Esophagus muscularis mucosa (tissue), 4 donors: ENCODE measurements at places on chromosomes 12 and 14. TPM values are rescaled to one million over a fixed set of nuclear protein-coding genes. Genes with fewer than 3 reads are reported as not detected.

Gene FLRT2
- total RNA-seq = 10.9 TPM

Gene CSRP2
- 84.1 TPM for total RNA-seq

Gene SLC5A8
- not detected for total RNA-seq

DNA sequence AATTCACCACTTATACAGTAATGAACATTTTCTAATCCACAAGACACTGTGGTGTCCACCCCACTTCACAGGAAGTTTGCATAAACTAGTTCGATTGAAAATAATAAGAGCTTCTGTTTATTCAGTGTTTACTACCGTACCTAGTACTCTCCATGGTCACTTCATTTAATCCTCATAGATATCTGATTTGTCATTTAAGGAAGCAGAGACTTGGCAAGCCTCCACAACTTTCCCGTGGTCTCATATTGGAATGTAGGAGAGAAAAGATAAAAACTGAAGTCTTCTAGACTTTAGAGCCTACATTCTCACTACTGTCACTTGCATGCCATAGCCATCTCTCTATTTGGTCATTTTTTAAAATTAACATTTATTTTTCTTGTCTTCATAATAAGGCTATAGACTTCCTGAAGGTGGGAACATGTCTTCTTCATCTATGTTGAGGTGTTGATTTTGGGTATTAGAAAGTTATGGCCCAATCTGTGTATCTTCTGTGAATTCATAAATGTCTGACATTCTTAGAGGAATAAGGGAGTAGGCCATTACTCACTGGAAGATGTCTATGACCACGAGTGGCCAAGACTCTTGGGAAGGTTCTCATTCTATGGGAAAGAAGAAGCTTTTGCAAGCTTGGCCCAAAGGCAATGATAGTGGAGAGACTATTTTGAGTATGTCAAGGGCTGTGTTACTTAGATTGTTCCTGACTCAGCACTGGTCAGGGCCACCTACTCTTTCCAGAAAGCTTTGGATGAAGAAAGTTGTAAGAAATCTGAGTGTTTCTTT lies 423.7 kb downstream of the LRIG3 start:
- no peaks in the 10 kb centered on the region for H3K36me3 ChIP-seq
- no peak overlapping the region for H3K27ac ChIP-seq
- DNase-seq = no peak
- H3K4me3 ChIP-seq = no peak overlapping the region

DNA sequence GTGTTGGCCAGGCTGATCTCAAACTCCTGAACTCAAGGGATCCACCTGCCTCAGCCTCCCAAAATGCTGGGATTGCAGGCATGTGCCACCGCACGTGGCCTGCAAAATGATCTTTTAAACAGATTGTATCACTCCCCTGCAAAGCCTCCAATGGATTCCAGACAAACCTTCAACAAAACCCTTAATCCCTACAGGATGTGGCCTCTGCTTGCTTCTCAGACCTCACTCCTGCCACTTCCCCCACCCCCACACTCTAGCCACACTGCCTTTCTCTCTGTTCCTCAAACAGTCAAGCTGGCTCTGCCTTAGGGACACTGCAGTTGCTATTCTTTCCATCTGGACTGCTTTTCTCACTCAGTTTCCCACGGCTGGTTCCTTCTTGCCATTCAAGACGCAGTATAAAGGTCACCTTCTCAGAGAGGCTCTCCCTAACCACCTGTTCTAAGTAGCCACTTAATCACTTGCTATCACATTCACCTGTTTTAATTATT lies 47.3 kb upstream of the TMED10 start:
- H3K27me3 ChIP-seq = no peaks in the 10 kb centered on the region
- no peaks in the 10 kb centered on the region for H3K4me1 ChIP-seq
- H3K27ac ChIP-seq = no peak overlapping the region
- DNase-seq = no peak
- no peaks in the 10 kb centered on the region for H3K36me3 ChIP-seq

DNA sequence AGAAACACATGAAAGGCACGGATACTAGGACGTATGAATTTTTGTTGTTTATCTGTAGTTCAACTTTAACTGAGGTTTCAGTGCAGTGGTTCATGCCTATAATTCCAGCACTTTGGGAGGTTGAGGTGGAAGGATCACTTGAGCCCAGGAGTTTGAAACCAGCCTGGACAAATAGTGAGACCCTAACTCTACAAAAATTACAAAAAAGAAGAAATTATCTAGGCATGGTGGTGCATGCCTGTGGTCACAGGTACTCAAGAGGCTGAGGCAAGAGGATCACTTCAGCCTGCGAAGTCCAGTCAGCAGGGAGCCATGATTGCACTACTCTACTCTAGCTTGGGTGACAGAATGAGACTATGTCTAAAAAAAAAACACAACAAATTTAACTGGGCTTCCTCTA lies 8.0 kb downstream of the KRT6B start:
- peaks cover 4% of the 10 kb centered on the region for H3K4me1 ChIP-seq
- no peak overlapping the region for H3K27ac ChIP-seq
- DNase-seq = peak; percentile 64
- H3K4me3 ChIP-seq = no peak overlapping the region

DNA sequence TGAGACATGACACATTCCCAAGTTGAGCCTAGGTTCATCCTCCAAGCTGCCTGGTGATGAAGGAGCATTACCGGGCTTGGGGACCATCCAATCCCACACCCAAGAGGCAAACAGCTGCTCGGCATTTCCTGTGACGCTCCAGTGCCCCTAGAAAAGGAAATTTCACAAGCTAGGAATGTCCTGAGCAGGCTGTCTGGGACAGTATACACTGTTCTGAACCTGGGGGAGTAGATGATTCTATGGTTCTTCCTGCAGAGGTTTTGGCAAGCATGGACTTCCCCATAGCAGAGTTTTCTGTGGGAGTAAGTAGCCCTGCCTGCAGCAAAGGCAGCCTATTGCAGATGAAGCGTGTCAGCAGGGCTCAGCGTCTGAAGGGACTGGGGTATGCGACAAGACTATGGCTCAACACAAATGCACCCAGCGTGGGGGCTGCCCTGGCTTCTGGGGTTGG lies 47.4 kb upstream of the SRSF5 start:
- no peaks in the 10 kb centered on the region for H3K36me3 ChIP-seq
- peak overlapping the region; percentile 36 for H3K27ac ChIP-seq
- H3K4me1 ChIP-seq = peaks cover 39% of the 10 kb centered on the region
- DNase-seq = no peak
- no peak overlapping the region for H3K4me3 ChIP-seq

DNA sequence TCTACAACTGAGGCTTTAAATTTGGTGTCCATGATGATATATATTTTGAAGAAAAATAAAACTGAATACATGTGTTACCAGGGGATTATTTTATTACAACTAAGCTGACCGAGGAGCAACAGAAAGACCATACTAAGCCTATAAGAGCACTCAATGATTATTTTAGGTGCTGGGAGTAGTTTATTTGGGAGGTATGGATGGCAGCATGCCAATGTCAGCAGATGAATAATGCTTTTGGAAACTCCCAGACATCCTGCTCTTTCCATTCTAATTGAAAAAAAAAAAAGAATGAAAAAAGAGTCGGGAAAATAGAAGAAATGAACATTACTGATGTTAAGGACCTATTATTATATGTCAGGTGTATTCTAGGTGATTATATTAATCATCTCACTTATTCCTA lies 441.2 kb downstream of the BTG1 start:
- H3K4me1 ChIP-seq = no peaks in the 10 kb centered on the region
- DNase-seq = no peak
- no peak overlapping the region for H3K4me3 ChIP-seq
- no peaks in the 10 kb centered on the region for H3K27me3 ChIP-seq
- H3K36me3 ChIP-seq = no peaks in the 10 kb centered on the region
- no peak overlapping the region for H3K27ac ChIP-seq

GRCh38 chr12:28424965-28425364 lies 234.7 kb downstream of the CCDC91 start:
- H3K27me3 ChIP-seq = no peaks in the 10 kb centered on the region
- no peak overlapping the region for H3K4me3 ChIP-seq
- H3K4me1 ChIP-seq = peaks cover 8% of the 10 kb centered on the region
- H3K27ac ChIP-seq = no peak overlapping the region
- DNase-seq = no peak

DNA sequence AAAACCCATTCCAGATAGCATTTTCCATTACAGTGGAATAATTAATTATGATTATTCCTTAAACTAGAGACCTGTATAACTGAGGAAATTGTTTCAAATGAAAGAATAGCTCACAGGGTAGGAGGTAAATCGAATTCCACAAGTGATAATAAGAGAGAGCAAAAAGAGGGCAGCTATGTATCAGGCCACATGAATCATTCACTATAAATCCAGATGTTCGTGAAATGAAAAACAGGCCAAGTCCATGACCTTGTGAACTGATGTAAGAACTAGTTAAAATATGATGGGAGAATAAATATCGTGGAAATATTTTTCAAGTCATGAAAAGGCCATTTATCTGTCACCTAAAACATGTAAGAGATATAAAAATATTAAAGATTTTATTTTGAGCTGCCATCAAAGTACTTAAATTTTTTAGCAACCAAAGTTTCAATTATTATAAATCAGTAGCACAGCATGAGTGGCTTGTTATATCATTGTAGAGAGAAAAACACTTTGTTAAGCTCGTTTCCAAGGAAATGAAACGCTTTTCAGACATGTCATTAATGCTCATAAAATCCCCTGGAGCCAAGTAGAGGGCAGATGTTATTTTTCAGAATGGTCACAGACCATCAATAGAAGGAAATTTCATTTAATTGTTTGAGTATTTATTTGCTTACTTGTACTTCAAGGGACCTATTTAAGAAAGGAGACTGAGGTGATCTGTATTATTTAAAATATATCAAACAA lies 120.6 kb upstream of the CDKN3 start:
- H3K27me3 ChIP-seq = no peaks in the 10 kb centered on the region
- H3K36me3 ChIP-seq = no peaks in the 10 kb centered on the region
- H3K27ac ChIP-seq = no peak overlapping the region
- DNase-seq = no peak
- H3K4me3 ChIP-seq = no peak overlapping the region

- no peaks in the 10 kb centered on the region for H3K36me3 ChIP-seq
- no peaks in the 10 kb centered on the region for H3K27me3 ChIP-seq
- DNase-seq = peak; percentile 10
- no peak overlapping the region for H3K4me3 ChIP-seq
- H3K4me1 ChIP-seq = no peaks in the 10 kb centered on the region
- H3K27ac ChIP-seq = no peak overlapping the region
Observed at GRCh38 chr14:78530078-78530477, 359.9 kb downstream of the NRXN3 start.

DNA sequence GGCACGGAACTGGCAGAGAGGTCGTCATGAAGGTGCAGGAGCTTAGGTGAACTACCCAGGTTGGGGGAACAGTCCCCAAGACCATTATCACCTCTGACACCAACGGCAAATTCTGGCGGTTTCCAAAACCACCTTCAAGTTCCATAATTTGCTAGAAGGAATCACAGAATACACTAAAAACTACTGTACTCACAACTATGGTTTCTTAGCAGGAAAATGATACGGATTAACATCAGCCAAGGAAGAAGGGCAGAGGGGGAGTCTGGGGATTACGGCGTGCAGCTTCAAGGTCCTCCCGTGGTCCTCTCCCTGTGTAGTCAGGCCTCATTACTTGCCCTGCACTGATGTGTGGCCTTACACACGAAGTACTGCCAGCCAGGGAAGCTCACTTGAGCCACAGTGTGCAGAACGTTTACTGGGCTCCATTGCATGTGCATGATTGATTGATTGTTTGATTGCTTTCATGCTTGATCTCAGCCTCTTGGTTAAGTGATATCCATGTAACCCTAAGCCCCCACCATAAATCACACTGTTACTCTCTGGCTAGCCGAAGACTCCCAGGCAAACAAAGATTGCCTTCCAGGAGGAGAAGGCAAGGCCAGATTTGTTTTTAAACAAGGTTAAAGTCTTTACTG lies 837 bp upstream of the STX2 start:
- peak overlapping the region; percentile 75 for H3K4me3 ChIP-seq
- peak overlapping the region; percentile 43 for H3K27ac ChIP-seq
- peaks cover 2% of the 10 kb centered on the region for H3K36me3 ChIP-seq
- DNase-seq = no peak
- H3K27me3 ChIP-seq = no peaks in the 10 kb centered on the region
